CD4-positive, alpha-beta T cell (primary cell): ENCODE measurements at places on chromosomes 5 and 9. TPM values are rescaled to one million over a fixed set of nuclear protein-coding genes. Genes with fewer than 3 reads are reported as not detected.
A peak's percentile ranks its signal among the peaks of the same experiment; 100 is the strongest.

ZNF454 gene
- total RNA-seq: not detected

KLF9 gene
- total RNA-seq: 135 TPM

IFNA2 gene
- total RNA-seq: not detected

LTC4S gene
- 3.6 TPM for total RNA-seq

PPP3R2 gene
- not detected for total RNA-seq

HAVCR2 gene
- total RNA-seq: 1.4 TPM

GARIN3 gene
- not detected for total RNA-seq

RGS7BP gene
- total RNA-seq: not detected

TAF11L7 gene
- not detected for total RNA-seq

SPATA6L gene
- 9.4 TPM for total RNA-seq

PCDHGA12 gene
- total RNA-seq: not detected

DNA sequence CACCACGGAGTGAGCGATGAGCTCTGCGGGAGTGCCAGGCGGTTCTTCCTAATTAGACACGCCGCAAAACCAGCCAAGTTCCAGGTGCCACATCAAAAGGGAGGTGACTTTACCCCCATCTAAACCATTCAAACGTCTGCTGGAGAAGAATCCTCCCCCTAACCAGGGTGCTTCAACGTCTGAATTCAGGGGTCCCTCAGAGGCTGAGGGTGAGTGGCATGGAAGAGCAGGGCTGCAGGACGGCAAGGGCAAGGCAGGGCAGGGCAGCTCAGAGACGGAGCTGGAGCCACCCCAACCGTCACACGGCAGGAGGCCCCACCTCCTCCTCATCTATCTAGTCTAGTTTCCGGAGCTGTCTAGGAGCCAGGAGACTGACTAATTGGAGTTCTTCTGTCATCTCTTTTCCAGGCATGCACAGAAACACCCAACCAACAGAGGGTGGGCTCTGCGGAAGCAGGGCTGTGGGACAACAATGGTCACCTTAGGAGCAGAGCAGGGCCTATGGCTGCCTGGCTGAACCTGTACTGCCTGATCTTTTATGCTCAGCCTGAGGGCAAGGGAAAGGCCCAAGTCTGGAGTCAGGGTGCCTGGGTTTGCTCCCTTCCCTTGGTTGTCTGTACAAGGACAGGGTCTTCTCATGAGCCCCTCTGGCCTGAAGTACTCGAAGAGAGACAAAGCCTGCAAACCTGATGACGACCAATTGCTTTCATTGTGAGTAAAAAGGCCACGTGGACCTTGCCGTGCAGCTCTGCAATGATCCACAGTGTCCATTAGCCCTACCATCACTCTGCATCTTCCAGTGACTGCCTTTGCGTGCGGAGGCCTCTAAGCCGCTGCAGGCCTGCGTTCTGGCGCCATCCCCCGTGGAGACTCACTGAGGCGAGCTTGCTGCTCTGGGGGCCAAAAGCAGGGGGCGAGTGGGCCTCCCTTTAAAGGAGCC is 81.0 kb upstream of the SLC25A51 start:
- H3K36me3 ChIP-seq: no peaks in the 10 kb centered on the region
- H3K27me3 ChIP-seq: no peaks in the 10 kb centered on the region
- H3K27ac ChIP-seq: no peak overlapping the region
- H3K4me3 ChIP-seq: no peak overlapping the region
- DNase-seq: no peak
- H3K4me1 ChIP-seq: peaks cover 4% of the 10 kb centered on the region

GRCh38 chr5:75668445-75668844 is 48.8 kb downstream of the POC5 start:
- DNase-seq: no peak
- H3K4me1 ChIP-seq: peaks cover 12% of the 10 kb centered on the region
- H3K36me3 ChIP-seq: peaks cover 5% of the 10 kb centered on the region

DNA sequence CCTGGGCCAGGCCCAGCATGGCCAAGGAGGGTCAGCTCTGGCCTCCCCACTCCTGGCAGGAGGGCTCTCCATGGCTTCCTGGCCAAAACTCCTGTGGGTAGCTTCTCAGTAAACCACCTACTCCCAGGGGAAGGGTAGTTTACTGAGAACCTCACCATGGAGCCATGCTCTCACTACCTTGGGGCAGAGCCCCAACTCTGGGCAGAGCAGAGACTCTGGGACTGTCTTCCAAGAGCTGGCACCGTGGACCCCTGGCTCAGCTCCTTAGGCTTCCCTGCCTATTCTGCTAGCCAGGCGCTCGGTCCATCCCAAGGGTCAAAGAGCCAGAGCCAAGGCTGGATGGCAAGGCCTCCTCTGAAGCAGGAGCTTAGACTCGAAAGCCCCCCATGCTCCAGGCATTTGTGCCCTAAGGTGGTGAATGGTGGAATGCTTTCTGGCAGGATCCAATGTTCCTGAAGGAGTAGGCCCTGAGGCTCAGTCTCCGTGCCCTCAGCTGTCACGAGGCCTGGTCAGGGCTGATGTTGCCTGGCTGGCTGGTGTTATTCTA is 19.6 kb downstream of the TCF7 start:
- H3K27me3 ChIP-seq: no peaks in the 10 kb centered on the region
- no peak for DNase-seq
- H3K36me3 ChIP-seq: peaks cover 96% of the 10 kb centered on the region
- H3K27ac ChIP-seq: peak overlapping the region; percentile 83

DNA sequence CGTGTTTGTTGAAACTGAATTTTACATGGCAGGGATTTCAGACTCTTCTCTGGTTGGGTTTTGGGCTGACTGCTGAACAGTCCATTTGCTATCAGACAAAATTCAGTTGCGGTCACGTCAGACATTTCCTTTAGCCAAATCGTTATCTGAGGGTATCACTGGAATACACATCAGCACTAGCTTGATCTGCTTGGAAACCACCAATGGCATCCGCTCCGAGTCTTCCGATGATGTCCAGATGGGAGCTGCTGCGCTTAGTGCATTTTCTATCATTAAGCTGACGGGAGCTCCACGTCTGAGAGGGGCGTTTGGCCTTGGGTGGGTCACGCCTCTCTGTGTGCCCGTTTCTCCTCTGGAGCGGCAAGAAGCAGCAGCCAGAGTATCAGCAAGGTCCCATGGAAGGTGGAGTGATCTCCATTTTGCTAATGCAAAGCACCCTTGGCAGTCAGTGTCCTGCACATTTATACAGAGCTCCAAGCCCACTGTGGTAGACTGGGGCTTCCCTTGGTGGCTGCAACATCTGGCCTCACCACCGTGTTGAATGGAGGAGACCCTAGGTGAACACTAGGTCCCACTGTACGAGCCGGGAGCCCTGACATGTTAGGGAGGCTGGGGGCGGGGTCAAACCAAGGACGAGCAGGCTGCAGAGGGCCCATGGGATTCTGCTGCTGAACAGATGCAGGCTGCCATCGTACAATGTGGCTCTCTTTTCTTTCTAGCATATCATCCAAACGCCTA is 134.6 kb upstream of the PHYKPL start:
- DNase-seq: no peak
- H3K27me3 ChIP-seq: no peaks in the 10 kb centered on the region
- H3K27ac ChIP-seq: no peak overlapping the region
- H3K4me3 ChIP-seq: no peak overlapping the region
- no peaks in the 10 kb centered on the region for H3K36me3 ChIP-seq
- H3K4me1 ChIP-seq: no peaks in the 10 kb centered on the region

GRCh38 chr9:22682961-22683699 is 236.5 kb downstream of the DMRTA1 start:
- H3K27me3 ChIP-seq: no peaks in the 10 kb centered on the region
- DNase-seq: no peak
- no peaks in the 10 kb centered on the region for H3K36me3 ChIP-seq

GRCh38 chr5:173670130-173670651 is 53.7 kb upstream of the BOD1 start:
- H3K4me3 ChIP-seq: no peak overlapping the region
- H3K27me3 ChIP-seq: peaks cover 5% of the 10 kb centered on the region
- DNase-seq: no peak
- H3K27ac ChIP-seq: no peak overlapping the region

- H3K27me3 ChIP-seq: no peaks in the 10 kb centered on the region
- no peak overlapping the region for H3K4me3 ChIP-seq
- H3K4me1 ChIP-seq: no peaks in the 10 kb centered on the region
- H3K36me3 ChIP-seq: no peaks in the 10 kb centered on the region
- H3K27ac ChIP-seq: no peak overlapping the region
These were observed 106.9 kb downstream of the GLDC start for GRCh38 chr9:6538666-6539071.

- DNase-seq: peak; percentile 42
- H3K27ac ChIP-seq: no peak overlapping the region
- H3K4me3 ChIP-seq: no peak overlapping the region
- H3K27me3 ChIP-seq: no peaks in the 10 kb centered on the region
These were observed 38.7 kb upstream of the RAB3C start for GRCh38 chr5:58544195-58544594.

GRCh38 chr9:36940500-36940853 is 93.6 kb downstream of the PAX5 start:
- peaks cover 3% of the 10 kb centered on the region for H3K27me3 ChIP-seq
- DNase-seq: no peak
- H3K36me3 ChIP-seq: no peaks in the 10 kb centered on the region
- H3K4me1 ChIP-seq: no peaks in the 10 kb centered on the region
- no peak overlapping the region for H3K4me3 ChIP-seq

GRCh38 chr5:1706428-1706827 is 93.2 kb downstream of the MRPL36 start:
- H3K4me3 ChIP-seq: no peak overlapping the region
- H3K4me1 ChIP-seq: peaks cover 5% of the 10 kb centered on the region
- DNase-seq: no peak
- no peaks in the 10 kb centered on the region for H3K36me3 ChIP-seq

DNA sequence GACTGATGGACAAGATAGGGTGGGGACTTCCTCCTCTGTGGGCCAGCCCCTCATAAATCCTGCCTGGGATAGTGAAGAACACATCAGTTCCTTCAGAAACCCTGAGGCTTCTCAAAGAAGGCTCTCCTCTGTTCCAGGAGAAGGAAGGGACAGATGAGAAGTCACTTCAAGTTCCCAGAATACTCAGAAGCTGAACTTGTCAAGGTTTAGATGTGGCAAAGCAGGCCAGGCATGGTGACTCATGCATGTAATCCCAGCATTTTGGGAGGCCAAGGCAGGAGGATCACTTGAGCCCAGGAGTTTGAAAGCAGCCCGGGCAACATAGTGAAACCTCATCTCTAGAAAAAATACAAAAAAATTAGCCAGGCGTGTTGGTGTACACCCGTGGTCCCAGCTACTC is 38.5 kb downstream of the STOM start:
- no peaks in the 10 kb centered on the region for H3K4me1 ChIP-seq
- H3K27me3 ChIP-seq: no peaks in the 10 kb centered on the region
- no peak overlapping the region for H3K4me3 ChIP-seq

- no peak overlapping the region for H3K4me3 ChIP-seq
- no peaks in the 10 kb centered on the region for H3K4me1 ChIP-seq
- DNase-seq: no peak
- H3K36me3 ChIP-seq: no peaks in the 10 kb centered on the region
- H3K27me3 ChIP-seq: no peaks in the 10 kb centered on the region
These were observed 321.4 kb upstream of the ACTBL2 start for GRCh38 chr5:57804007-57804444.

- H3K36me3 ChIP-seq: no peaks in the 10 kb centered on the region
- peak overlapping the region; percentile 87 for H3K4me3 ChIP-seq
- no peak overlapping the region for H3K27ac ChIP-seq
- no peaks in the 10 kb centered on the region for H3K27me3 ChIP-seq
- H3K4me1 ChIP-seq: peaks cover 47% of the 10 kb centered on the region
- no peak for DNase-seq
These were observed 1.5 kb downstream of the NEK6 start for GRCh38 chr9:124259158-124259808.

DNA sequence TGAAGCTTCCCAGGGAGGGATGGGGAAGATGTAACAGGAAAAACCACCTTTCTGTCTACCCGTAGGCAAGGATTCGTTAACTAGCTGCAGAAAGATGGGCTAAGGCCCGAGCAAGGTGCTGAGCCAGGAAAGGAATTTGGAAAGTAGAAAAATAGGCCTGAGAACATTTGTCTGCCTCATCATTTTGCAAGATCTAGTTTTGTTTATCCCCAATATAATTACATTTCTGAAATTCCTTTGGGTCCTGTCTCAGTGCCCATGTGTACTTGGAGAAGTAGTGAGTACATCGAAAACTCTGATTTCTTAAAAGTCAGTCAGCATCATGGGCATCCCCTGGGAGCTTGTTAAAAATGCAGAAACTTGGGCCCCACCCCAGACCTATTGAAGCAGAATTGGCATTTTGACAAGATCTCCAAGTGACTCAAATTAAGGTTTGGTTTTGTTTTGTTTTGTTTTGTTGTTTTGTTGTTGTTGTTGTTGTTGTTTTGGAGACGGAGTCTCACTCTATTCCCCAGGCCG is 52.1 kb upstream of the CEMIP2 start:
- no peaks in the 10 kb centered on the region for H3K36me3 ChIP-seq
- no peaks in the 10 kb centered on the region for H3K27me3 ChIP-seq
- H3K27ac ChIP-seq: no peak overlapping the region

DNA sequence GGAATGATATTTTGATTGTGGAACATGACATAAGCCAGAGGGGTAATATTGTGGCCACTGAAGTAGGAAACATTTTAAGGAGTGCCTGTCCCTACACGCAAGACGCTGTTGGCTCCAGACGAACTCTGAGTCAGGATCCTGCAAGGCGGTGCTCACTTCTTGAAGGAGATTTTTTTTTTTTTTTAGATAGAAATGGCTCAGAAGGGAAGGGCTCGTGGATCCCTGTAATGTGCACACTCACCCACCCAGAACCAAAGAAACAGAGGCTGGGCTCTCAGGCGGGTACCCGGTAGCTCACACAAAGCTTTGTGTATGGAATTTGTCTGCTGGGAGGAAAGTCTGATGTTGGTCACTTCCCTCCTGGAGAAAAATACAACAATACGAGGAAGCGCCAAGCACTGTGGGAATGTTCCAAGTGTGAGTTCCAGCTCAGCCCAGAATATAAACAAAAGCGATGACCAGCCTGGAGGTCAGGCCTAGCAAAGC is 25.7 kb downstream of the RAPGEF1 start:
- H3K27me3 ChIP-seq: no peaks in the 10 kb centered on the region
- DNase-seq: no peak
- H3K27ac ChIP-seq: no peak overlapping the region
- H3K36me3 ChIP-seq: peaks cover 15% of the 10 kb centered on the region

DNA sequence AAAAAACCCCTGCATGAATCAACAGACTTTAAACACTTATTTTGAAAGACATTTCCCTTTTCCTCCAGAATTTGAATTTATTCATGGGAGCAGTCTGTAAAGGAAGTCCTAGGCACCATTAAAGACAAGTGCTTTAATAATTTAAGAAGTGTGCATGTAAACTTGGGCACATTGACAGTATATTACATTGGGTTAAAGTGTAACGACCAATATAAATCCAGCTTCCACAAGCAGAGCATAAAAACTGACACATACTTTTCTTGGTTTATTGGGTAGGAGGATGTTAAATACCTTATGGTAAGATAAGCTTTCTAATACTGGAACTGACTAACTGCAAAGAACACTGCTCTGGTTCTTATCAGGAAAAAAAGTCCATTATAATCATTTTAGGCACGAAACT is 1.2 kb upstream of the ENTREP1 start:
- no peaks in the 10 kb centered on the region for H3K36me3 ChIP-seq
- DNase-seq: no peak
- H3K27me3 ChIP-seq: peaks cover 45% of the 10 kb centered on the region
- no peaks in the 10 kb centered on the region for H3K4me1 ChIP-seq

- H3K27ac ChIP-seq: no peak overlapping the region
- DNase-seq: no peak
- H3K36me3 ChIP-seq: no peaks in the 10 kb centered on the region
- peaks cover 13% of the 10 kb centered on the region for H3K4me1 ChIP-seq
- H3K27me3 ChIP-seq: no peaks in the 10 kb centered on the region
- H3K4me3 ChIP-seq: peak overlapping the region; percentile 68
These were observed 673 bp downstream of the CDC25C start for GRCh38 chr5:138330813-138331448.

- no peaks in the 10 kb centered on the region for H3K36me3 ChIP-seq
- no peak overlapping the region for H3K27ac ChIP-seq
- DNase-seq: no peak
These were observed 250.8 kb upstream of the FBXL7 start for GRCh38 chr5:15249152-15249551.
